Activated T-cell treated with anti-CD3 and anti-CD28 coated beads, Interleukin-2, amount 50 U/mL, for 4 hours (primary cell): ENCODE measurements at places on chromosomes 6 and 20. TPM values are rescaled to one million over a fixed set of nuclear protein-coding genes. Genes with fewer than 3 reads are reported as not detected.

DNA sequence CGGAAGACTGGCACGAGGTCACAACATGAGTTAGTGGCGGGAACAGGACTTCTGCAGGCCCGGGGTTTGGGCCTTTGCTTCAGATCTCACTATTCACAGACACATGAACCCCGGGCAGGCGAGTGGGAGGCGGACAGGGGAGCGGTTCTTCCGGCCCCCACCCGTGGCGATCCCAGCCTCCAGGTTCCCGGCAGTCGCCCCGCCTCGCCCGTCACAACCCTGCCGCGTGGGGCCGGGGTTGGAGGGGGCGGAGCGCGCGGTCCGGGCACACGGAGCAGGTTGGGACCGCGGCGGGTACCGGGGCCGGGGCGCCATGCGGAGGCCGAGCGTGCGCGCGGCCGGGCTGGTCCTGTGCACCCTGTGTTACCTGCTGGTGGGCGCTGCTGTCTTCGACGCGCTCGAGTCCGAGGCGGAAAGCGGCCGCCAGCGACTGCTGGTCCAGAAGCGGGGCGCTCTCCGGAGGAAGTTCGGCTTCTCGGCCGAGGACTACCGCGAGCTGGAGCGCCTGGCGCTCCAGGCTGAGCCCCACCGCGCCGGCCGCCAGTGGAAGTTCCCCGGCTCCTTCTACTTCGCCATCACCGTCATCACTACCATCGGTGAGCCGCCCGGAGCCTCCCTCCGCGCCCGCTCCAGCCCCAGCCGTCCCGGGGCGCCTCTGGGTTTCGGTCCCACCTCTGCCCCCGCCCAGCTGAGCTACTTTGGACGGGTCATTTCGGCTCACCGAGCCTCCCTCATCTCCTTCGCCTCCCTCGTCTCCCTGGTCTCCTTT, at the start of gene KCNK15:
Gene KCNK15 (plus strand): TSS at position 268 of the 769 bp plus-strand sequence. CDS start 46 bp downstream, at position 314.
- DNase-seq: peak; percentile 38

GRCh38 chr6:117007659-117008058, 130.6 kb downstream of the RFX6 start:
- DNase-seq: no peak

- DNase-seq: no peak
These were observed 14.0 kb downstream of the ARHGAP18 start for GRCh38 chr6:129696028-129696418.

DNA sequence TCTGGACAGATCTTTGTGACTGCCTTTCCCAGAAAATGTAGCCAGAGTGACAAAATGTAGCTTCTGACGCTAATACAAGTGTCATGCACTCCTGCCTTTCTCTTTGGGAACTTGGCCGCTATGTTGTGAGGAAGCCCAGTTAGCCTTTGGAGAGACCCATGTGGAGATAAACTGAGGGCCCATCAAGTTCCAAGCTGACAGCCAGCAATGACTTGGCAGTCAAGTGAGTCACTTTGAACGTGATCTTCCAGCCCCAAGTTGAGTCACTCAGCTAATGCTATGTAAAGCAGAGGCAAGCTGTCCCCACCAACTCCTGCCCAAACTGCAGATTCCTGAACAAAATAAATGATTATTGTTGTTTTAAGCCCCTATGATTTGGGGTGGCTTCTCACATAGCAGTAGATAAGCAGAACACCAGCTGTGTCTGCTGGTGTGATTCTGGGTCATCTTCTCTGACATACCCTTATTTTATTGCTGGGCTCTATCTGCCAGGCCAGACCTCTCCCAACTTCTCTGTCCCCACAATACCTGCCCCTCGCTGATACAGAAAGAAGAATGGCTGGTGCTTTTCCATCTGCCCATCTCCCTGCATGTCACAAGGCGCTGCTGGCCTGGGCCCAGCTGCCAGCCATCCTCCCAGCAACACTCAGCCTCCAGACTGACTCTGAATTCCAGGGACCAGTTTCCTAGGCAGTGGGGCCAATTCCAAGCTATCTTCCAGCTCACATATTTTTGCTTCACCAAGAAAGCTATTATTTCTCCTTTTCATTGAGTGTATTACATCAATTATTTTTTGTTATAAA, 274.8 kb downstream of the LRFN2 start:
- no peak for DNase-seq

DNA sequence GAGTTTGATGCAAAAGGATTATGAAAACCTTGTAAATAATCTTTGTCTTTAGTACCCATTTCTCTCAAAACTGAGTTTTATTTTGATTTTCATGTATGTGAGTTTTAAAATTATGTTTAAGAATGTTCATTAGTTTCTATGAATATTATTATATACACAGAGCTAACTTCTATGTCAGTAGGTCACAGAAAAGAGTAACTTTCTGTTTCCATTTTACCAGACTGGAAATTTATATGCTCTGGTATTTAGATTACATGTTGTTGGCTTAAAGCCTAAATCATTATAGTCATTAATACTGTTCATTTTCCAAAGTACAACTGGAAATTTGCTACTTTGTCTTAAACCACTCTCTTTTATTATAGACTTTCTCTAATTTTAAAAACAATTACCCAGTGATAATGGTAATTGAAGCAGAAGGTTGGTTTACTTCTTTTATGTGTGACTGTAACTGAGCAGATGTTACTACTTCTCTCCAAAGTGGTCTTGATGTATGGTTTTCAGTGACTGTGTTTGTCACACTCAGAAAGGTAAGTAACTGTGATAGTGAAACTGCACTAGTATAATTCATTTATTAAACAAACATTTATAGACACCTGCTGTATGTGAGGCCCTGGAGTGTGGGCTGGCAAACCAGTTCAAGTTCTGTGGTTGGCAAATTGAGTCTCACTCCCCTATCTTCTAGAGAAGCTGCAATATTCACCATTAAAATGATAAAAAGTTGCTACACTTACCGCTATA, 13.2 kb downstream of the CRYBG1 start:
- no peak for DNase-seq

The TOX2 gene
- total RNA-seq: 1.1 TPM

The FNDC1 gene
- not detected for total RNA-seq

DNA sequence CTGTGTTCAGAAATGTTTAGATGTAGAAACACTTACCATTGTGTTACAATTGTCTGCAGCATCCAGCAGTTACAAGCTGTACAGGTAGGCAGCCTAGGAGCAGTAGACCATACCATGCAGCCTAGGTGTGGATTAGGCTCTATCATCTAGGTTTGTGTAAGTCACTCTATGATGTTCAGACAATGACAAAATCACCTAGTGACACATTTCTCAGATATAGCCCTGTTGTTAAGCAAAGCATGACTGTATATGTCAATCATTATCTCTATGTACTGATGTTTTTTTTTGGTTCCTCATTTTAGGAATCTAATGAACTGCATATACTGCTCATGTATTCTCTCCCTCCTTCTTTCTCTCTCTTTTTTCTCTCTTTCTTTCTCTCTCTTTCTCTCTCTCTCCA, 22.2 kb downstream of the CST8 start:
- DNase-seq: no peak

- DNase-seq: no peak
These were observed 28.2 kb upstream of the VEGFA start for GRCh38 chr6:43741829-43742228.

- no peak for DNase-seq
These were observed 124.7 kb downstream of the PREX1 start for GRCh38 chr20:48703107-48703506.

DNA sequence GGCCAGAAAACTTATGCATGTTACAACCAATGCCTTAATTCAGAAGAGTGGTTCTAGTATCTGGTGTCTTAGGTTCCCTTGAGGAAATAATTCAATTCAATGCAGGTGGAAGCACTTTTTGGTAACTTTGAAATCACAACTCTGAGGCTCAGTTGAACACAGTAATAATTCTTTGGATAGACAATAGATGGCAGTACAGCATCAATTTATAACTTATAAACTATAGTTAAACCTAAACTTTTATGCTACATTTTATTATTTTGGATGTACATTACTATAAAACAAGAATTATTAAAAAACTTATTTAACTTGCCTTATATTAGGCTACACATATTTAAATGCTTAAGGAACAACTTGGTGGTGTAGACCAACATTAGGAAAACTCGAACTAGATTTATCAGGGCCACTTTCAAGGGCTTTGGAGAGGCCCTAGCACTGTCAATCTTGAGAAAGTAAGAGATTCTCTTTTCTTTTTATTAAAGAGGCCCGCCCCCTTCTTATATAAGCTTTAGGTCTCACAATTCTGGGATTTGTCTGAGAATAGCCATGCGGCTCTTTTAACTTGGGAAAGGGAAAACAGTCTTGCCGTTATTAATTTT, 85.9 kb downstream of the CRYBG1 start:
- DNase-seq: no peak

DNA sequence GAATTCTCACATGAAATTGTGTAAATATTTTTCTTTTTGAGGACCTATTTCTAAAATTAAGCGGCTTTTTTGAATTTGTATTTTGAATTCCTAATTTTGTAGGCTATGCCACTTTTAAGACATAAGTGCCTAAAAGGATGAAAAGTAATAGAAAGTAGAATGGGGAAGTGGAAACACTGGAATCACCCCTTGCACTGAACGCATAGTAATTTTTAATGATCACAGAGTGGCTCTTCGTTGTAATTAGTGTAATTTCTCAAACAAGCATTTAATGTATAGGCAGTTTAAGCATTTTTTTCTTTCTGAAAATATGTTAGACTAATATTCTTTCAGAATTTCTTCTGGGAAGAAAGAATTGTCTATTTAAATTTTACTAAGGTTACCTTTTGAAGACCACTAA, 73.2 kb downstream of the ARID1B start:
- DNase-seq: no peak

DNA sequence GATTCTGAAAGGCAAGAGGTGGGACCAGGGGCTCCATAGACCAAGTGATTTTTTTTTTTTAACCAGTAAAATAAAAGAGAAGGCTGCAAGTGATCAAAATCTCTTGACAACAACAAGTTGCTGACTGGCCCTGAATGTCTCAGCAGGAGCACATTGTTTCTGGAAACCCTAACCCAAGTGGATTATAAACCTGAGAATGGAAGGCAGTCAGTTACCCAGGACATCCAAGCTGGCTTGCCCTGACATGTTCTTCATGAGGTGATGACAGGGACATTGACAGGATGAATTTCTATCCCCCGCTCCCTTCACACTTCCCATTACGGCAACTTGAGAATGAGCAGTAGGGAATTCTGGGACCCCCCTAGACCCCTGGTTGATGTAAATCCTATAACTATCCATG, 49.6 kb upstream of the RIPOR2 start:
- no peak for DNase-seq

GRCh38 chr6:878179-878578, 185.2 kb upstream of the EXOC2 start:
- DNase-seq: no peak

DNA sequence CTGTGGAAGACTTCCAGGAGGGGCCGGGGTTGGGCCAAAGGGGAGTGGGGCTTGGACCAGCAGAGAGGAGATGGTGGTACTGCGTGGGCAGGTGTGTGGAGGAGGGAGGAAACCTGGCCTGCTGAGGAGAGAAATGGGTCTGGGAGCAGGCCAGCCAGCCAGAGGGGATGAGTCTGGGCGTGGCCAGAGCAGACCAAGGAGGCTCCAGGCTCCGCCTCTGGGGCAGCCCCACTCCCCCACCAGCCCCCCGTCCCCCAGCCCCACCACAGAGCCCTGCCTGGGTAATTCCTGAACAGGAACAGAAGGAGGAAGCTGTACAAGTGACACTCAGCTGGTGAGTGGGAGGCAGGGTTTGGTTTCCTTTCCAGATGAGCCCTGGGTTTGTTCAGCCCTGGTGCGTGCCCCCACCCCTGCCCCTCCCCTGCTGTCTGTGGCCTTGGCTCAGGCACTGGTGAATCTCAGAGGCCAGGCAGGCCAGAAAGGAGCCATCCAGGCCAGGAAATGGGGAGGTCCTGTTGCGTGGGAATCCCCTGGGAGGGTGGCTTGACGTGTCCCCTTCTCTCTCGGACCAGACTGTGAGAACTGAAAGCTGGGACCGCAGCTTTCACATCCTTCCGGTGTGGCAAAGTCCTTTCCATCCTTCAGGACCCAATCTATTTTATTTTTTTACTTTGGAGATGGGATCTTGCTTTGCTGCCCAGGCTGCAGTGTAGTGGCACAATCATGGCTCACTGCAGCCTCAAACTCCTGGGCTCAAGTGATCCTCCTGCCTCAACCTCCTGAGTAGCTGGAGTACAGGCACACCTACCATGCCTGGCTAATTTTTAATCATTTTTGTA, 9.4 kb upstream of the SRC start:
- DNase-seq: peak; percentile 20

DNA sequence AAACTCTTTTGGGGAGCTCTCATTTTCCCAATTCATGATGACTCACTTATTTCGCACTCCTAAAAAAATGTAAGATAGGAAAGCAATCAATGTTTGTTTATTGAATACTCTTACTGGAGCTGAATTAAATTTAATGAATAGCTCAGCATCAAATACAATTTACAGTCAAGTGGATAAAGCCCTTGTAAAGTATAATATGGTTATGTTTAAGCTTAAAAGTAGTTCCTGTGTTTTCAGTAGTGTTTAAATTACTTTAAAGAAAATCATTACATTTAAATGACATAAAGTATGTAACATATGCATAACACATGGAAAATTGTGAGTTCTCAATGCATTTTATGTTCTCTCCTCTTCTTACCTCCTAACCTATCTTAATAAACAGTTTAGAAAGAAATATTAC, at the start of gene OR2B3:
Gene OR2B3 (minus strand): TSS at position 101 of the 400 bp plus-strand sequence. CDS start 65 bp downstream, at position 36.
- DNase-seq: no peak

The DDX39B gene
- 644 TPM for total RNA-seq

The EFCAB8 gene
- 0.25 TPM for total RNA-seq

The TCF21 gene
- total RNA-seq: not detected

The FAM209A gene
- total RNA-seq: 1.4 TPM

DNA sequence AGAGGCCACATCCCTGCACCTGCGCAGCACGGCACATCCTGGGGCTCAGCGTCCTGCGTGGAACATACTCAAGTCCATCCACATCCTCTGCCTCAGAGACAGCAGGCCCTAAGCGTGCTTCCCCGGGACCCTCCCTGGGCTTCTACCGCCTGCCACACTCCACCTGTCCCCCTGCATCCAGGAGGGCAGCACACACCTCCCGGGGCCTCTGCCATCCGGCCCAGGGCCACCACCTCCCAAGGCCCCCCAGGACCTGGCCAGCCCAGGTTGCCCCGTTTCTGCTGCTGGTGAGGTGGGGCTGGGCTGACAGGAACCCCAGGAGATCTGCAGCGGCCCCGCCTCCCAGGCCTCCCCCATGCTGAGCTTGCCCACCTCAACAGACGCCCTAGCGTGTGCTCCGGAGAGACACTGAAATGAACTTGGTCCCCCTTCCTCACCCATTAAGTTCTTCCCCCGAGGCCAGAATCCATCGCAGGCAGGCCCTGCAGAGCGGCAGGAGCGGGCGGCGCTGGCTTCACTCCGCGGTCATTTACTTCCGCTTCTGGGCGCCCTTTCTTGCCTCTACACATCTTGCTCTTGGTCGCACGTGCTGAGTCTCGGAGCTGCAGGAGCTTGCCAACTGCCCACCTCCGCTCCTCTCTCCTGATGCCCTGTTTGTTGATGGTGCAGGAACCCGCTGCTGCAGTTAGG, 235.3 kb downstream of the TAF4 start:
- DNase-seq: no peak
